Esophagus mucosa (tissue), 1 donor: ENCODE measurements at places on chromosomes 3 and 15.

- ATAC-seq = no peak
Observed at GRCh38 chr15:67230504-67230903, 24.0 kb downstream of the AAGAB start.

- no peak for ATAC-seq
Observed at GRCh38 chr3:169339386-169339785, 324.1 kb downstream of the MECOM start.

GRCh38 chr15:40471105-40471807, 472 bp downstream of the CHST14 start:
- peak; percentile 30 for ATAC-seq

GRCh38 chr3:107062787-107063186, 314.5 kb upstream of the CCDC54 start:
- no peak for ATAC-seq

DNA sequence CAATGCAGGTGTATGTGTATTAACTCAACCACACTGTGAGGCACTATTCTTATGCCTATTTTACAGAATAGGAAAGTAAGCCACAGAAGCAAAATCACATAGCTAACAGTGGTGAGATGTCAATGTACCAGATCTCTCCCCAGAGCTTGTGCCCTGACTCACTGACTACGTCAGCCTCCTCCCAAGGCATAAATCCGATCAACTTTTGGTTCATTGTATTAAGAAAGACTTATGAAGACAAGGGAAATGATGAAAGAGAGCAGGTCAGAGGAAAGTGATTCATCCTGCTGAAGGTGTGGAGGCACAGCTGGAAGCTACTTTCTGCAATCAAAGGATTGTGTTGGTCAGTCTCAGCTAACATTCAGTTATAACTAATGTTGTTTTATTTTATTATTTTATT, 33.0 kb upstream of the SV2B start:
- ATAC-seq = peak; percentile 93

- ATAC-seq = no peak
Observed at GRCh38 chr15:30984542-30984941, 6.9 kb downstream of the MTMR10 start.

DNA sequence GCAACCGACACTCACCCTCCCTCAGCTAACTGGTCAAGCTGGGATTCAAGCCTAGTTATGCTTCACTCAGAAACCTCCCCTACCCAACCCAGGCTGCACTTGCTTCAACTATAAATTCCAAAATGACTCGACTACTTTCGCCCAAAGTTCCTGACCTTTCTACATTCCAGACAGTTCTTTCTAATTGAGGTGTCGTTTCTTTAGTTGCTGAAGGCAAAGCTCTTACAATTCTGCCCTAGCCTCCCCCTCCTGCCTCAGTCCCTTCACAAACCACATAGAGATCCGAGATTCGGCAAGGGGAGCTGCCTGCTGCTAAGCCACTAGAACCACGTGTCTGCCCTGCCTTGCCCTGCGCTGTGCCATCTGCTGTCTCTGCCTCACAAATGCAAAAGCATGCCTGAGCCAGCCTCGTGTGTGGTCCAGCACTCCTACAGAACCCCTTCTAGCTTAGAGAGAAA, 74.7 kb upstream of the SH3GL3 start:
- ATAC-seq = peak; percentile 64

DNA sequence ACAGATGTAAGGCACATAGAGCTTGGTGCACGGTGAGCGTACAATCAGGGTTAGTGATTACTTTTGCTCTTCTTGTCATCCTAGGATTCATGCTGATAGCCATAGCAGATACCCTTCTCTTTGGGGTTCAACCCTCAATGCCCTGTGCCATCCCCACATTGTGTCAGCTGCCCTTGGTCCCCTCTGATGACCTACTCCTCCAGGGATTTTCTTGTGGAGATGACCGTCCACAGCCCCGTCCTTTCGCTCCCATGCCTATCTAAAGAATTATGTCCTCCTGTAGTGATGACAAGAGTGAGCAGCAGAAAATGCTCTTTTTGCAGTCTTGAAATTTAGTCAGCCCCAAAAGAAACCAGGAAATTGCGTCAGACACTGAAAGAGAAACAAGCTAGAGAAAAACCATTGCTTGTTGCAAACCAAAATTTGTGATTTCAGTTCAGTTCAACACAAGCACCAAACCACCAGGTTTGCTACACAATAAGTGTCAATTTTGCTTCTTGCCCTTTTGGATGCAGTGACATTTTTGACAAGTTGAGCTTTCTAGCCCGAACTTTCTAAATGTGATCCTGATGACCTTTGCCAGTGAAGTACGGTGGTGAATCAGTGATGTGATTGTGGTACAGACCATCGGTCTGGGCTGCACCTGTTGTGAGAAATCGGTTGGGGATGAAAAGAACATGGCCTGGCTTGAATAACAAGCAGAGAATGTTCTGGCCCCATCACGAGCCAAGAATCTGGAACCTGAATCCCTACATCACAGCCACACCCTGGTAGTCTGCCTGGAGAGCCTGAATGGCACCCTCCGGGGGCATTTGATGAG, 41.3 kb downstream of the CMTM7 start:
- ATAC-seq = no peak

DNA sequence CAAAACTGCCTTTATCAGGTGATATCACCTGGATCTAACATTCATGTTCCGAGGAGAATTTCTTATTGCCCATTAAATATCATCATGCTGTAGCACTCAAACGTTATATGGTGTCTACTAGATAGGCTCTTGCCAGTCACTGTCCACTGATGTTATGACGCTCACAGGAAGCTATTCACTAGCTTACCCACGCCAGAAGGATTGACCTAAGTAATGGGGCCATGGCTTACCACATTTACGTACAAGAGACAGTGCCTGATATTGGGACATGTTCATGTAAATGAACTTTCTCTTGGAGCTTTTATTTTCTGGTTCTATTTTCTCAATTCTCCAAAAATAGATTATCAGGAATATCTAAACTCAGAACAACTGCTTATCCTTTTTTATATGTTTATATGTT, 91.7 kb upstream of the NAALADL2 start:
- no peak for ATAC-seq

GRCh38 chr3:21729888-21730459, 21.0 kb downstream of the ZNF385D start:
- no peak for ATAC-seq

DNA sequence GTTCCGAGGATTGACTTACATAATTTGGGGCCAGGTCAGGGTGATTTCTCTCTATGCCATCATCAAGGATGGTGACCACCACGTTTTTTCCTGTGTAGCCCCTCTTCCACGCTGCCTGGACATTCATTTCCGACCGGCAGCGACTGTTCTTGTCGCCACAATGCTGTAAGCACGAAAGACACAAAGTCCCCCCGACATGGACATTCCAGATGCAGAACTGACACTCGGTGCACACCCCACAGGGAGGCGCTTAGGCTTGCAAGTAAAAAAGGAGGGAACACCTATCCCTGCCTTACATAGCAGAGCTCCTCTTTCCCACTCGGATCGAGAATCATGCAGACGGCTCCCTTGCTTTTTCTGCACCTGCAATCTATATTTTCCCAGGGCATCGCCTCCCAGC, 58.2 kb downstream of the PCSK6 start:
- ATAC-seq = no peak

- ATAC-seq = peak; percentile 85
Observed at GRCh38 chr3:187211532-187212195, 14.4 kb downstream of the RTP1 start.

DNA sequence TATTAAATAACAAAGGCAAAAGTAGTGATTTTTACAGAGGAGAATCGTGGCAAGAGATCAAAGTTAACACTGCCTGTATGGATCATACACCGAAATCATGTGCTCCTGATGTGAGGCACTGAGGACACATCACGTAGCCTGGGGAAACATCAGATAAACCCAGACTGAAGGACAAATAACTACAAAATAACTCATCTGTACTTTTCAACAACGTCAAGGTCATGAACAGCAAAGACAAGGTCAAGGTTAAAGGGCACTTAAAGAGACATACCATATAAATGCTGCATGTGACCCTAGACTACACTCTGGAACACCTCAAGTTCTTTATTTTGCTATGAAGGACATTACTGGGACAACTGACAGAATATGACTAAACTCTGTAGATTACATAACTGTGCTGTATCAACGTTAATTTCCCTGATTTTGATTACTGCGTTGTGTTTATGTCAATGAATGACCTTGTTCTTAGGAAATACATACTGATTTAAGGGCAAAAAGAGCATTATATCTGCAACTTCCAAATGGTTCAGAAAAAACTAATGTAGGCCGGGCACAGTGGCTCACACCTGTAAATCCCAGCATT, 48.1 kb downstream of the CHSY1 start:
- ATAC-seq = no peak

DNA sequence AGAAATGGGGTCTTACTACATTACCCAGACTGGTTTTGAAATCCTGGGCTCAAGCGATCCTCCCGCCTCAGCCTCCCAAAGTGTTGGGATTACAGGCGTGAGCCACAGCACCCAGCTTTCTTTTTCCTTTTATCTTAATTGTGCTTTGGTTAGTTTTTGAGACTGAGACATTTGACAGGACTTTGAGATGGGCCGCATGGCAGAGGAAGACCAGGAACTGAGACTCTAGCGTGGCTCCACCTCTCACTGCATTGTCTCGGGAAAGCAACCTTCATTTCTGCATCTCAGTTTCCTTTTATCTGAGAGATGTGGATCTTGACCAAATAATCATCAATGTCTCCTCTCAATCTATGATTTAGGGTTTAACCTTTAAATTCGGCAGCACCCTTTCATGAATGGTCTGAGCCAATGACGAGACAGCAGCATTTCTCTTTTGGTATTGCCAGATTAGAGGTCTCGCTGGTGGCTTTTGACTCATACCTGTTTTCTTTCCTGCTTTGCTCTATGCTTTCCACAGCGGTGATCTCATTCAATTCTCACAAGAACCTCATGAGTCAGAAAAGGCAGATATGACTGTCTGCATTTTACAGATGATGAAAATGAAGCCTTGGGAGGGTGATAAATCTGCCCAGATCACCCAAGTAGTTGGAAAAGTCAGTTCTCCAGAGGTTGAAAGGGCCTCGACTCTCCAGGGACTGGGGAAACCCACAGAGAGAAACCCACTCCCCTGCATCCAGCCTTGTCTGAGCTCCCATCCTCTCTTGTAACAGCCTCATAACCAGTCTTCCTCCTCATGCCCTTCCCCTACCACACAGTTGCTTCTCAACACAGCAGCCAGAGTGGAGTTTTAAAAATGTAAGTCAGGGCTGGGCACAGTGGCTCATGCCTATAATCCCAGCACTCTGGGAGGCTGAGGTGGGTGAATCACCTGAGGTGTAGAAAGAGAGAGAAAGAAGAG, 84.8 kb upstream of the FOXB1 start:
- peak; percentile 87 for ATAC-seq

DNA sequence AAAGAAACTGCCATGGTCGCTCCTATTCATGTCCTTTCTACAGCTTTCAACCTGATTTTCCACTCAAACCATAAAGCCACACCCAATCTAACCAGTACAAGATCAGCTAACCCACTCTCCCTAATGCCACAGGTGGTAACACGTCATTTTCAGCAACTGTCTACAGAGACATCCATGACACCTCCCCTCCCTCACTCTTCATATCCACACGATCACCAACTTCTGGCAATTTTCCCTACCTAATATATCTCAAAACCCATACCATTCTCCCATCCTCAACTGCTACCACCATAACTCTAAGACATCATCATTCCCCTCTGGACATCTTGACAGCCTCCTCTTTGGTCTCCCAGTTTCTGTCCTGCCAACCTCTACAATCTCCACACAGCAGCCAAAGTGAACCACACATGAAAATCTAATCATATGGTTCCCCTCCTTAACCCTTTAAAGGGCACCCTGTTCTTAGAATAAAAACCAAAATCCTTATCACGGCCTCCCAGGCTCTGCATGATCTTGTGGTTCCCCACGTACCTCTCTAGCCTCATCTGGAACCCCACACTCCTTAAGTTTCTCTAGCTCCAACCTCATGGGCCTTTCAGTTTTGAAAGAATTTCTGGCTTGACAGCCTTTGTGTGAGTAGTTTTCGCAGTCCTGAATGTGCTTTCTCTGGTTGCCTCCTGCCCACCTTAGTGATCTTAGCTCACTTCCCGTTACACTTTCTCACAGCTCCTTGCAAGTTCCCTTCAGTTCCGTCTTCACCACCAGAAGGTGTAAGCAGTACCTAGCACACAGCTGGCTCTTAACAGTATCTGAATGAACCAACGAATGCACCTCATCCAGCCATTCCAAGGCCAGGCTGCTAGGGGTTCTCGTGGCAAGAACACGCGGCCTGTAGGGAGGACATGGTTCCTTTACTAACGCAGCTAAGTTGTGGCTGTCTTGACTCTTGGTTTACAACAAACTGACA, 33.4 kb downstream of the SPINK8 start:
- ATAC-seq = no peak

- no peak for ATAC-seq
Observed at GRCh38 chr3:299590-300301, 103.2 kb downstream of the CHL1 start.

DNA sequence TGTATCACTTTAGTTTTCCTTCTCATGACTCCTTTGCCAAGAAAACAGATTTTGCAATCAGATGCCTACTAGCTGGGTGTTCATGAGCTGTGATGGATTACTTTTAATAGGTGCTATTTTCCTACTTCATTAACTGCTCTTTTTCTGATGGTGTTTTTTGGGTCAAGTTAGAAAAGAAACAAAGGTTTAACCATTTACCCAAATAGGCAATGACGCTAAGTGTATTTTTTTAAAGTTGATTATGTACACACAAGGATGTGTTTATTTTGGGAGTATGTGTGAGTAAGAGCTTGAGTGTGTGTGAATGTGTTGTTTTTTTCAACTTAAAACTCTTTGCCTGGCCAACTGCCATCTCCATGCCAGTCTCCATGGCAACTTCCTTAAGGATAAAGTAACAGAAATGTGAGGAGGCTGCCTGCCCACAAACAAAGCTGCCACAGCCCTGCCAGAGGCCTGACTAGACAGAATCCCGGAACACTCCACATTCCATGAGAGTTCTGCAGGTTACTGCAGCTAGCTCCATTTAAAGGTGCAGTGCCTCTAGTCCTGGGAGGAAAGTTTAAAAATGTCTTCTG, 215.6 kb upstream of the RBMS3 start:
- peak; percentile 97 for ATAC-seq

- no peak for ATAC-seq
Observed at GRCh38 chr15:66778716-66779115, 76.7 kb downstream of the SMAD6 start.

DNA sequence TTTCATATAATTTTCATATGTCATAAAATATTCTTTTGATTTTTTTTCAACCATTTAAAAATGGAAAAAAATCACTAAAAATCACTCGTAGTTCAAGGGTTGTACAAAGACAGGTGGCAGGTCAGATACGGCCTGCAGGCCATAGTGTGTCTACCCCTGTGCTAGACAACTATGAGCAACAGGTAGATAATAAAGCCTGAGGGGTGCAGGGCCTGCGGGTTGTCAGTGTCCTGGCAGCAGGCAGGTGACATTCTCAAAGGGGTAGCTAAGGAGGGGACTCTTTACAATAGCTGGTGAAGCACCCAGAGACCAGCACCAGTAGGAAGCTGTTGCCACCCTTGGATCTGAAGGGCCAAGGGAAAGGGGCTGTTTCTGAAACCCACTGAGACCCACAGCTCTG, 34.4 kb downstream of the MINAR1 start:
- ATAC-seq = no peak

DNA sequence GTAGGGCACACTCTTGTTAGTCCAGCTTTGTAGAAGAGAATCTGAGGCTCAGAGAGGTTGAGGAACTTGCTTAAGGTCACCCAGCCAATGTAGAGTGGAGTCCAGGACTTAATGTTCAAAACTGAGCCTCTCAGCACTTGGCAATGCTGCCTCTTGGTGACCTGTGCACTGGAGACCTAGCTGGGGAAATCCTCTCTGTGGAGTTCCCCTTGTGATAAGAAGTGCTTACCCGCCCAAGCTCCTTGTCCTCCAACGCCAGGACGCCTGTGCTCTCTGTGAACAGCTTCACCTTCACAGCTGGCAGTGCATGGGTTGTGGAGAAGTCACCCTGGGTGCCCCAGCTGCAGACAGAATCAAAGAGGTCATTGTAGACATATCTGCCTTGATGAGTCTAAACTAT, 219.1 kb upstream of the FEZF2 start:
- ATAC-seq = no peak
